ENCODE measurements at places on chromosomes 12 and 14.

DNA sequence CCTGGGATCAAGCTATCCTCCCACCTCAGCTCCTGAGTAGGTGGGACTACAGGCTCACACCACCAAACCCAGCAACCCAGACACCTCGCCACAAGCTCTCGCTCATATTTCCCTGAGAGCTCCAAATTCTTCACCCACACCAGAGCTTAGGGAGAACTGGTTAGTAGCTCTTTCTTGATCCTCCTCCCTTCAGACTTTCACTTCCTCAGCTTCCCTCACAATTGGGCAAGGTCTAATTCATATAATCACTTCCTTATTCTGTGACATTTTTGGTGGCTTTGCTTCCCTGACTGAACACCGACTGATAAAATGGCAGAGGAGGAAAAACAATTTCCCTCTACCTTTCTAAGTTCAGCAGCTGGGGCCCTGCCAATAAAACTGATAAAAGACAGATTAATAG lies 88.5 kb downstream of the GXYLT1 start:
- DNase-seq, result no peak

- no peak for DNase-seq
Observed at GRCh38 chr14:73176685-73177084, 40.4 kb downstream of the PSEN1 start.

- no peak for DNase-seq
Observed at GRCh38 chr12:47829584-47829983, 9.9 kb upstream of the HDAC7 start.

GRCh38 chr12:10226086-10226485 lies 13.4 kb downstream of the GABARAPL1 start:
- DNase-seq, result no peak

DNA sequence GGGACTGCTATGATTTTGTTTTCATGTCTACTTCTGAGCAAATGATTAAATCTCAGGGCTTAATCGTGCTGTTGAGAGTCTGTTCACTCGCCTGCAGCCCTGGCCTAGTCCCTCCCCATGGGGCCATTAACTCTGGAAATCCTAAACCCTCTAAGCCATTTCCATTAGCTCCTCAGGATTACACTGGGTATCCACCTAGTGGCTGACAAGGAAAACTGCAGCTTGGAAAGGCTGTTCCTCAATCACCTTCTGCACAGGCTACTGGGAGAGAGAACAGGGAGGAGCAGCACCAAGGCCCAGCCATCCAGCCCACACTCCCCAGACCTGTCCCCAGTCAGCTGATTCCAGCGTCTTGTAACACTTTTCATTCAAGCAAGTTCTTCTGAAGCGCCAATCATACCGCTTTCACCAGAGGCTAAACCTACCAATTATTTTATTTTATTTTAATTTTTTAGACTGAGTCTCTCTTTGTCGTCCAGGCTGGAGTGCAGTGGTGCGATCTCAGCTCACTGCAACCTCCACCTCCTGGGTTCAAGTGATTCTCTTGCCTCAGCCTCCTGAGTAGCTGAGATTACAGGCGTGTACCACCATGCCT lies 48.7 kb downstream of the NEUROD4 start:
- DNase-seq, result no peak

GRCh38 chr12:43692064-43692463 lies 66.5 kb downstream of the PUS7L start:
- DNase-seq, result no peak

GRCh38 chr12:31001581-31002360 lies 71.9 kb upstream of the DDX11 start:
- DNase-seq, result no peak

- DNase-seq, result no peak
Observed at GRCh38 chr12:11543457-11544158, 105.9 kb upstream of the ETV6 start.

- DNase-seq, result no peak
Observed at GRCh38 chr12:59030415-59030814, 110.1 kb upstream of the LRIG3 start.

GRCh38 chr12:131539381-131539780 lies 171.5 kb upstream of the SFSWAP start:
- DNase-seq, result no peak

GRCh38 chr12:43832463-43833168 lies 3.3 kb upstream of the TMEM117 start:
- no peak for DNase-seq

GRCh38 chr12:31850268-31850667 lies 108.9 kb upstream of the RESF1 start:
- DNase-seq, result no peak

GRCh38 chr12:90216815-90217214 lies 508.2 kb upstream of the ATP2B1 start:
- no peak for DNase-seq

DNA sequence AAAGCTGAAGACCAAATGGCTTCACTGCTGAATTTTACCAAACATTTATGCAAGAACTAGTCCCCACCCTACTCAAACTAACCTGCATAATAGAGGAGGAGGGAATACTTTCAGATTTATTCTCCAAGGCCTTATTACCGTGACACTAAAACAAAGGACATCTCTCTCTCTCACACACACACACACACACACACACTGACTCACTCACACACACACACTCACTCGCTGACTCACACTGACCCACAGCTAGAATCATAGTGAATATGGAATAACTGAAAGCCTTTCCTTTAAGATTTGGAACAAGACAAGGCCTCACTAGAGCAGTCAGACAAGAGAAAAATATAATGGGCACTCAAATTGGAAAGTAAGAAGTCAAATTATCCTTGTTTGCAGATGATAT lies 1014.1 kb downstream of the TMTC2 start:
- DNase-seq, result no peak

GRCh38 chr12:115322275-115322674 lies 638.3 kb upstream of the TBX3 start:
- DNase-seq, result no peak

- no peak for DNase-seq
Observed at GRCh38 chr14:66401449-66402095, 84.6 kb upstream of the CCDC196 start.

DNA sequence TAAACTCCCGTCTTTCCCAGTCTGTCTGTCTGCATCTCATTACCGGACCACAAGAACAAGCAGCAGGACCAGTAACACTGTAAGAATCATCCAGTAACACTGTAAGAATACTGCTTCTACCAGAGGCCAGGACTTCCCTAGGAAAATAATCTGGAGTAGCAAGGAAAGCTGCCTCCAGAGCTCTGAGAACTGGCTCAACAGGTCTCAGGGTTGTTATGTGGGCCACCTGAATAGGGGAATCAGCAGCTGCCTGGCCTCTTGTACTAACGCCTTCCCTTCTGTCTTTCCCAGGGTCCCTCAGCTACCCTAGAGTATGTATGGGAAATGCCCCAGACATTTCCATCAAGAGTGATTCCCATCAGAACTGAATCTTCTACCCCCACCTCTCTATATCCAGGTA lies 954 bp upstream of the SLC39A2 start:
- DNase-seq, result no peak

DNA sequence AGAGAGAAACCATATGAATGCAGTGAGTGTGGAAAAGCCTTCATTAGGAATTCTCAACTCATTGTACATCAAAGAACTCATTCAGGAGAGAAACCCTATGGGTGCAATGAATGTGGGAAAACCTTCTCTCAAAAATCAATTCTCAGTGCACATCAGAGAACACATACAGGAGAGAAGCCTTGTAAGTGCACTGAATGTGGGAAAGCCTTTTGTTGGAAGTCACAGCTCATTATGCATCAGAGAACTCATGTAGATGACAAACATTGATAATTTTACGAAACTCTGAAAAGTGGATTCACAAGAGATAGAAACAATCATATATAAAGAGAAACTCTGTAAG lies 22.9 kb downstream of the ZNF268 start:
- no peak for DNase-seq

Data from activated CD4-positive, CD25-positive, alpha-beta regulatory T cell (primary cell).